T-cell (primary cell): ENCODE measurements at places on chromosomes 3 and 15.

GRCh38 chr3:47291158-47291753, 8.5 kb downstream of the KLHL18 start:
- H3K4me3 ChIP-seq = no peak overlapping the region
- no peak for DNase-seq
- no peaks in the 10 kb centered on the region for H3K4me1 ChIP-seq
- H3K27me3 ChIP-seq = no peaks in the 10 kb centered on the region
- H3K27ac ChIP-seq = no peak overlapping the region

- no peak overlapping the region for H3K27ac ChIP-seq
- no peak overlapping the region for H3K4me3 ChIP-seq
- peaks cover 2% of the 10 kb centered on the region for H3K27me3 ChIP-seq
- no peaks in the 10 kb centered on the region for H3K4me1 ChIP-seq
- H3K36me3 ChIP-seq = no peaks in the 10 kb centered on the region
Observed at GRCh38 chr3:169356284-169356955, 307.1 kb downstream of the MECOM start.

DNA sequence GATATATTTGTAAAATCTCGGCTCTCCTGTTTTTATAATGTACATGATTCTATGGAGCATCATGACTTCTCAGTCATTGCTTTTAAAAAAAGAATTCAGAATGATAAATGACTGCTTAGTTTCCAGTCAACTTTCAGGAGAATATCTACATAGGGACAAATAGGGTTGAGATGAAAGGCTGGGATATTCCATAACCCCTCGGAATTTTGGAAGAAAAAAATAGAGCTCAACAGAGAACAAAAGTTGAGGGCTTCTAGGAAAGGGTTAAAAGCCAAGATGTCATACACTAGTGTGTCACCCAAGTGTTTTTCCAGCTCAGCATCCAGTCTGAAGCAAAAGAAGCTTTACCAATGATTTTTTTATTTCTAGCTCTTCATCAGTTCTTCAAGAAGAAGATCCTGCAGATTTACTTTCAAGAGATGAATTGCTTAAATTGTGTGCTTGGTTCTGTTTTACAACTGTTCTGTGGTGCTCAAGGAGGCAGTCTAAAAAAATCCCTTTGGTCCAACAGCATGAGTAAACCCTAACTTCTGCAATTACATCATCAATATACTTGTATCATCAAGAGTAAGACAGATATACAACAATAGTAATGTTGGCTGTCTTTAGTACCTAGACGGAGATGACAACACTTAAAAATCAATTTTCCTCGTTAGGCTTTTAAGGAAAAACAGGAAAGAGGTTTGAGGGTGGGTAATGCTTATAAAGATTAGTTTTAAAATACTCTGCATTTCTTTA, 979 bp downstream of the UNC13C start:
- H3K36me3 ChIP-seq = no peaks in the 10 kb centered on the region
- H3K27ac ChIP-seq = no peak overlapping the region
- H3K4me1 ChIP-seq = no peaks in the 10 kb centered on the region
- no peak for DNase-seq
- peaks cover 5% of the 10 kb centered on the region for H3K27me3 ChIP-seq

GRCh38 chr3:5017925-5018531, 38.8 kb downstream of the BHLHE40 start:
- peaks cover 10% of the 10 kb centered on the region for H3K4me1 ChIP-seq
- DNase-seq = no peak
- no peak overlapping the region for H3K27ac ChIP-seq
- no peaks in the 10 kb centered on the region for H3K36me3 ChIP-seq
- no peak overlapping the region for H3K4me3 ChIP-seq
- H3K27me3 ChIP-seq = no peaks in the 10 kb centered on the region

DNA sequence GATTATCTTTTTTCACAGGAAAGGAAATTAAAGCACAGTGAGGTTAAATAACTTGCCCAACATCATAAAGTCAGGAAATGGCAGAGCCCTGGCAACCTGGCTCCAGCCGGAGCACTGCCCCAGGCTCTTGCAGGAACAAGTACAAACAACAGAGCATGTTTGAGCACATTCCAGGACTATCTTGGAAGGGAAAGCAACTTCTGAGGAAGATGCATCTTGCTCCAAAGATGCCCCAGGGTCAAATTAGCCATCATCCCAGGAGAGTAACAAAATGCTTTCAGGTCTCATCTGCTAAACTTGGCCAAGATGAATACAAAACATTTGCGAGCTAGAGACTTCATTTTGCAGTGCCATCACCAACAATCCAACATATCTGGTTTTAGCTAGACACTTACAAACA, 162.4 kb upstream of the LRRN1 start:
- H3K4me1 ChIP-seq = no peaks in the 10 kb centered on the region
- DNase-seq = no peak
- no peaks in the 10 kb centered on the region for H3K27me3 ChIP-seq
- H3K4me3 ChIP-seq = no peak overlapping the region

- peak overlapping the region; percentile 67 for H3K4me3 ChIP-seq
- peaks cover 5% of the 10 kb centered on the region for H3K27me3 ChIP-seq
- no peaks in the 10 kb centered on the region for H3K36me3 ChIP-seq
- DNase-seq = no peak
- H3K4me1 ChIP-seq = peaks cover 25% of the 10 kb centered on the region
Observed at GRCh38 chr15:88257311-88258092, 963 bp upstream of the NTRK3 start.

- H3K27ac ChIP-seq = no peak overlapping the region
- H3K27me3 ChIP-seq = no peaks in the 10 kb centered on the region
- DNase-seq = no peak
- H3K36me3 ChIP-seq = no peaks in the 10 kb centered on the region
Observed at GRCh38 chr3:143295201-143296080, 175.9 kb downstream of the CHST2 start.

- H3K4me1 ChIP-seq = no peaks in the 10 kb centered on the region
- H3K36me3 ChIP-seq = no peaks in the 10 kb centered on the region
- no peak overlapping the region for H3K4me3 ChIP-seq
- H3K27me3 ChIP-seq = no peaks in the 10 kb centered on the region
- no peak for DNase-seq
Observed at GRCh38 chr15:59307165-59307537, 65.5 kb downstream of the MYO1E start.

DNA sequence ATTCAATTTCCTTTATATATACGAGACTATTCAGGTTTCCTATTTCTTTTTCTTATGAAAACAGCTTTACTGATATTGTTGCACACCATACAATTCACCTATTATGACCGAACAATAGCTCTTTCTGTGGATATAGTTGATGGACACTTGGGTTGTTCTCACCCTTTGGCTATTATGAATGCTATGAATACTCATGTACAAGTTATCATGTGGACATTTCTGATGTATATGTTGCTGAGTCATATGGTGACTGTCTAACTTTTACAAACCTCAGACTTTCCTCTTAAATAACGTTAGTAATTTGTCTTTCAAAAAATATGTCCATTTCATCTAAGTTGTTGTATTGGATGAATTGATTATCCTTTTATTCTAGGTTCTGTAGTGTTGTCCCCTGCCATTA, 15.7 kb upstream of the USF3 start:
- peaks cover 9% of the 10 kb centered on the region for H3K27me3 ChIP-seq
- no peak overlapping the region for H3K4me3 ChIP-seq
- H3K27ac ChIP-seq = no peak overlapping the region
- H3K36me3 ChIP-seq = no peaks in the 10 kb centered on the region
- no peaks in the 10 kb centered on the region for H3K4me1 ChIP-seq

DNA sequence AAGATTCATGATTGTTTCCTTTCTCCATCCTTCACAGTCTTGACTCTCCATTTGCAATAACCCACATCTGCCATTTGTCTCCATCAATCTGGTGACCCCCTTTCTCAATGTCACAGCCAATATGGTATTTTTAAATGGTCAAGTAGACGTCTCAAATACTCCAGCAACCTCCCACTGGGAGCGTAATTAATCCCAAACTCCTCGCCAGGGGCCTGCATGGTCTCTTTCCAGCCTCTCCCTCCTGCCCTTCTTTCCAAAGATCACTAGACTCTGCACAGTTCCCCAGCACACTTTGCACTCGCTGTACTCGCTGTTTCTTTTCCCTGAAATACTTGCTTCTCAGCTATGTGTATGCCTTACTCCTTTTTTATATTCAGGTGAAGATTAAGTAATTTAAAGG, 115.3 kb downstream of the PLCH1 start:
- H3K36me3 ChIP-seq = no peaks in the 10 kb centered on the region
- no peak for DNase-seq
- no peaks in the 10 kb centered on the region for H3K27me3 ChIP-seq
- H3K27ac ChIP-seq = no peak overlapping the region
- H3K4me3 ChIP-seq = no peak overlapping the region
